GM04504 (cell line): ENCODE measurements at places on chromosomes 12 and 14.
A peak's percentile ranks its signal among the peaks of the same experiment; 100 is the strongest.

DNA sequence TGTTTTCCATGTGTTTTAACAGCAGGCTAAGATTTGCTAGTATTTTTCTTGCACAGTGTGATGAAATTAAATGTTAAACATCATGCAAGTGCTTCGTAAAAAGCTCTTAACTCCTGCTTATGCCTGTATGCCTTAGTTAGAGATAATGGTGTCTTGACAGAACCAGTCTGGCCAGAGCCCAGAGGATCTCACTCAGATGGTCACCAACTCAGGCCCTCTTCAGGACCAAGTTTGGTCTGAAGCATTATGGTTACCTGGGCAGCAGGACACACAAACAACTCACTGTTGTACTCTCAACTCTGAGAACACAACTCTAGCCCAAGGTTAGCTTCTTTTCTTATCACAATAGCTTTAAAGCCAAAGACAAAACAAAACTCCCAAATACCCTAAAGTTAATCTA lies 115.4 kb downstream of the KIF21A start:
- DNase-seq, result no peak

- DNase-seq, result no peak
Measured at GRCh38 chr12:123024819-123025391, 44.4 kb downstream of the ARL6IP4 start.

GRCh38 chr12:121872546-121873215 lies 14.0 kb upstream of the HPD start:
- DNase-seq, result peak; percentile 85

DNA sequence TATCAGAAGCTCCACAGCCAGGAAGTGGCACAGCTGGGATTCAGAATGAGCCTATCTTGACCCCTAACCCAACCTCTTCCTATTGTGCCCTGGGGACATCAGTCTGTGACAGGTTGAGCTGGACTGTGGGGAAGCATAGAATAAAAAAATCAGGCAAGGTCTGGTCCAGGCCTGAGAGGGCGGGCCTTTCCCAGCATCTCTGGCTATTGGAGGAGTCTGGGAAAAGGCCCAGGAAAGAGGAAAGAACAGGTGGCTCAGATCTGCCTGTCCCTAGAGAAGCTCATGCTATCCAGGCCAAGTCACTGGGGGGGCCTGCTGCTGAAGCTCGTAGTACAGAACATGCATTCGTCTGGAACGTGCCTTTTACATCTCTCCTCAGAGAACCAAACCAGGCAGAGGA lies 100.5 kb downstream of the PPM1H start:
- no peak for DNase-seq

- no peak for DNase-seq
Measured at GRCh38 chr12:53365245-53365904, 14.6 kb upstream of the SP1 start.

GRCh38 chr12:6868211-6869048 lies 1.1 kb downstream of the TPI1 start:
- DNase-seq, result no peak

DNA sequence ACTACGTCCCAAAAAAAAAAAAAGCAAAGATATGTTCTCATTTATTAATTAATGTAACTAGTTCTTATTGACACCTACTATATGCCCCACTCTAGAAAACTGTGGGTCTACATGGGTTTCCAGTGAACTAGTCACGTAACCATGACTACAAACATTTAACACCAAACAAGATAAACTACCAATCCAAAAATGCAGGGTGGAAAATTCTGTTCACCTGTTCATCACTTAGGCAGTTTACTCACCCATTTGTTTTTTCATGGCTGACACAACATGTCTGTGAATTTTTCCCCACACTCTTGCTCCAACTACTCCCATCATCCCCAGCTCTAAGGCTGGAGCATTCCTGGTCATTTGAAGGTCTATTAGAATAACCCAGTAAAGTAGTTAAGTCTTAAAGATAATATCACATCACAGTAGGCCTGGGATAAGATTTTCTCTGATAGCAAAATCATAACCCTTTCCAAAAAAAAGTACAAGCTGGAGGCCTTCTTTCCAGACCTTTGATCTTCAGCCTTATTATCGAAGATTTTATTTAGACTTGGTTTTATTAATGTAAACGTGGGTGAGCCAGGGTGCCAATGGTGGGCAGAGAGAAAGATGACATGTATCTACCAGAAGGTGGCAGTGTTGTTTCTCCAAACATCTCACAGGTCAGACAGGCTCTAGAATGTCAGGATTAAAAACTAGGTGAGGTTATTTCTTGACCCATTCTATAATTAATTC lies 61.6 kb upstream of the DAAM1 start:
- DNase-seq, result no peak

DNA sequence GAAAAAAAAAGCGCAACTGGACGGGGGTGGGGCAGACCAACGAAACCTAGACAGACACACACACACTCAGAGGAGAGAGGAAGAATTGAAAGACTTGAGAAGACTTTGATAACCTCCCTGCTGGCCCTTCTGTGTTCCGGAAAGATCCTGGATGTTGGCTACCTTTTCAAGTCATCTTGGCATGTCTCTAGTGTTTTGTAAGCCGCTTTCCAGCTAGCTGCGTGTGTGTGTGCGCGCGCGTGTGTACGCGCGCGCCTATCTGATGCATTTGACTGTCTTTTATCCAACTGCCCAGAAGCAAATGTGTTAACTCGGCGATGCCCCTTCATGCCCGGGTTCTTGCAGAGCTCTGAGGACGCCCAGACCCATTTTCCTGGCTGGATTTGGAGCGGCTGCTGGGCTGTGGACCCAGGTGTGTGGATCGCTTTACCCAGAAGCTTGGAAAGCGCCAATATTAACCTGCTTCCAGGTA lies 664 bp downstream of the LRFN5 start:
- DNase-seq, result no peak

GRCh38 chr12:97640826-97641225 lies 178.2 kb downstream of the RMST start:
- no peak for DNase-seq

- DNase-seq, result no peak
Measured at GRCh38 chr14:24463017-24463883, 20.7 kb upstream of the SDR39U1 start.

DNA sequence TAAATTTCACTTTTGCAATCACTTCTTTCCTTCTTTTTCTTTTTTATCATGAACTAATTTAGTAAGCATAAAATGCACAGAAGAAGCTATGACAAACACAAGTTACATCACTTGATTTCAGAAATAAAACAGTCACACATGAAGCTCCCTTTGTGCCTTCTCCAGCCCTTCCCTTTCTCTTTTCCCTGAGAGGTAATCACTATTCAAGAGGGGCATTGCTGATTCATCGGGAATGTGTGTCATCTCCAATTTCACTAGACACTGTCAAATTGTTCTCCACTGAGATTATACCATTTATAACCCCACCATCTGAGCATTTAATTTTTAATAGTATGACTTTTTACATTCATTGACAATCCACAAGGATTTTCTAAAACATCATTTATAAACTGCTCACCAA lies 91.6 kb upstream of the PTPRQ start:
- no peak for DNase-seq

- DNase-seq, result no peak
Measured at GRCh38 chr14:43792980-43793379, 714.1 kb downstream of the FSCB start.

DNA sequence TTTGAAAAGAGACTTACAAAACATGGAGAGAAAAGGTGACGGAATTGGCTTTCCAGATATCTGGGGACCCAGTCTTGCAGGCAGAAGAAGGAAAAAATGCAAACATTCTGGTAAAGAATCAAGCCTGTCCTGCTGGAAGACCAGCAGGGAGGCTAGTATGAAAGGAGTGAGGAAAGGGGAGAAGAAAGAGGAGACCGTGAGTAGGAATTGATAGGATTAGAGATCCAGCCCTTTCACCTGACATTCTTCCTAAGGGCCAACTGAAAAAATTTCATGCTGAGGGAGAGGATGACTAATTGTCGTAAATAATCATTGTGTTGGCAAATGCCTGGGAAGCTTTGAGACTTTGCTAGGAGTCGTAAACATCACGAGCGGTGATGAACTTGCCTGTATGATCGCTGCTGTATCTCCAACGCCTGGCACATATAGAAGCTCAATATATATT lies 12.1 kb downstream of the BHLHE41 start:
- no peak for DNase-seq

GRCh38 chr12:111276146-111276545 lies 92.7 kb downstream of the PHETA1 start:
- no peak for DNase-seq

- peak; percentile 4 for DNase-seq
Measured at GRCh38 chr12:63206909-63207308, 55.9 kb upstream of the AVPR1A start.

DNA sequence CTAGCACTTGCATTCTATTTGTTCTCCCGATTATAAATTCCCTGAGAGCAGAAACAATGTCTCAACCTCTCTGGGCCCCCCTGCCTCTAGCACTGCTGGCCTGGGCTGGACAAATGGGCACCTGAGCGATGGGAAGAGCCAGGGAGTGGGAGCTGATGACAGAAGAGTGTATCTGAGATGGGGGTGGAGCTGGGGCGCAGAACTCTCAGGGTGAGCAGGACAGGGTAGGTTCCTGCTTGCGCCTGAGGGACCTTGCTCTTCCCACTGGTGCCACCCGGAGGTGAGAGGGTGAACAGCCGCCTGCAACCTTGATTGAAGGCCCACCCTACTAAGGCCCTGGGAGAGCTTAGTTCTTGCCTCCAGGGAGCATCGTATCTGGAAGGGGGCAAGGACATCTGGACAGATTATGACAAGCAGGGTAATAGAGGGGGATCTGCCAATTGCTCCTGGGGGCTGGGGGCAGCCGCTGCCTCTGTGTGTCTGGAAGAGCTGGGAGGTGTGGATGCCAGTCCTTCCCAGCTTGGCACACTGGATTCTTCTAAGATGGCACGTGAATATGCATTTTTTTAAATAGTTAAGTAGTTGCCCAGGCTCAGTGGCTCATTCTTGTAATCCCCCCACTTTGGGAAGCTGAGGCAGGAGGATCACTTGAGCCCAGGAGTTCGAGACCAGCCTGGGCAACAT lies 43.0 kb upstream of the TSPAN9 start:
- DNase-seq, result peak; percentile 31

DNA sequence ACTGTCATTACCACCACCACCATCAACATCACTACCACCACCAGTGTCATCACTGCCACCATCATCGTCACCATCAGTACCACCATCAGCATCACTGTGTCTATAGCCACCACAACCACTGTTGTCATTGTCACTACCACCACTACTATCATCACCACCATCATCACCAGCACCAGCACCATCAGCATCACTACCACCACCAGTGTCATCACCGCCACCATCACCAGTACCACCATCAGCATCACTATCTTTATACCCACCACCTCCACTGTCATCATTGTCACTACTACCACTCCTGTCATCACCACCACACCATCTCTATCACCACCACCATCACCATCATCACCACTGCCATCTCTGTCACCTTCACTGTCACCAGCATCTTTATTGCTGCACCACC lies 60.6 kb downstream of the BEGAIN start:
- DNase-seq, result no peak

DNA sequence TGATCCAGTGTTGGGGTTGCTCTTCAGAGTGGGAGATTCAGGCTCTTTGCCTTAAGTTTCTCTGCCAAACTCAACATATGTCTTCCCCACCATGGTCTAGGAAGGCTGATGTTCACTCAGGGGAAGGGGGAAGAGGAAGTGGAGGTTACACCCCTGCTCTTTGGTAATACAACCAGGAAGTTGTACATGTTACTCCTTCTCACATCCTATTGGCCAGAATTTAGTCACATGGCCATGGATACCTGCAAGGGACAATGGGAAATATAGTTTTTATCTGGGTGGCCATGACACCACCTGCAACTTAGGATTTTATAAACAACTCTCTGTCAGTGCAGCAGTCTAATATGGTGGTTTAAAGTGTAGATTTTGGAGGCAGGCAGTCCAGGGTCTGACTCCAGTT lies 150.9 kb downstream of the TBX5 start:
- DNase-seq, result no peak

GRCh38 chr12:103729499-103729898 lies 111.5 kb downstream of the NT5DC3 start:
- no peak for DNase-seq

DNA sequence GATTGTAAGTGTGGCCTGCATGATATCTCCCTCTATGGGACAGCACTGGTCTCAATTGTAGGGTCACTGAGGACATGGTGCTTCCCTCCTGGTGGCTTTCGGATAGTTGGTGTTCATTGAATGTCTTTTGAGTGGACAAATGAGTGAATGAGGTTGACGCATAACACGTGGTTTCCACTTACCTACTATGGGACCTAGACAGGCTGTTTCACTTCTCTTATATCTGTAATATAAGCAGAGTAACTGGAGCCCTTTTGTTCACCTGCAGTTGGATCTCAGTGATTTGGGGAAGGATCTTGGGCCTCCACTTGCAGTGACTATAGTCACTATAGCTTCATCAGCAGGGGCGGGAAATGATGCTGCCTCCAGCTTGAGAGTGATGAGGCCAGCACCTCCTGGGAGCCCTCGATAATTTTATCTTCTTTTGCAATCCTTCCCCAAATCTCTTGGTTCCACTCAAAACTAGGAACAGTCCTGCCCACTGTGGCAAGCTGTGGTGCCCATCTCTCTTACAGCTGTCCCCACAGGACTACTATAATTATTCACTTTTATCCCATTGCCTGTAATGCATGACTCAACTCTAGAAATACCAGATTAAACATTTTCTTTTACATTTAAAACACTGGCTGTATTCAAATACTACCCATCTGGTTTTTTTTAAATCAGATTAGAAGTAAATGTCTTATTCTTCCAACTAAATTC lies 242.9 kb downstream of the CHST11 start:
- no peak for DNase-seq

DNA sequence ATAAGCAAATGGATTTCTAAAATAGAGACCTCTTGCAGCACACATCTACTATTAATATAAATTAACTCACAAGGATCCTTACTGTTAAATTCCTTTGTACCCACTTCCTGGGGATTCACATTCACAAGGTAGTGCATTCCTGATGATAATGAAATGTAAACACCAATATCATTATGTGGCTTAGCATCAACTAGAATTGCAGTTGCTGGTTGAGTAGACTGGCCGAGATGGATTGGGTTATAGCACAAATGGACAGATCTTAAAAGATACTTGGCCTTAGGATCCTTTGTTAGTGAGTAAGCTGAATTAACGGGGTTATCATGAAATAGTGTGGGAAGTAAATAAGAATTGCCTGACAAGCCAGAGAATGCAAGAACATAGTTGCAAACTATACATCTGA lies 369.1 kb downstream of the AEBP2 start:
- no peak for DNase-seq

DNA sequence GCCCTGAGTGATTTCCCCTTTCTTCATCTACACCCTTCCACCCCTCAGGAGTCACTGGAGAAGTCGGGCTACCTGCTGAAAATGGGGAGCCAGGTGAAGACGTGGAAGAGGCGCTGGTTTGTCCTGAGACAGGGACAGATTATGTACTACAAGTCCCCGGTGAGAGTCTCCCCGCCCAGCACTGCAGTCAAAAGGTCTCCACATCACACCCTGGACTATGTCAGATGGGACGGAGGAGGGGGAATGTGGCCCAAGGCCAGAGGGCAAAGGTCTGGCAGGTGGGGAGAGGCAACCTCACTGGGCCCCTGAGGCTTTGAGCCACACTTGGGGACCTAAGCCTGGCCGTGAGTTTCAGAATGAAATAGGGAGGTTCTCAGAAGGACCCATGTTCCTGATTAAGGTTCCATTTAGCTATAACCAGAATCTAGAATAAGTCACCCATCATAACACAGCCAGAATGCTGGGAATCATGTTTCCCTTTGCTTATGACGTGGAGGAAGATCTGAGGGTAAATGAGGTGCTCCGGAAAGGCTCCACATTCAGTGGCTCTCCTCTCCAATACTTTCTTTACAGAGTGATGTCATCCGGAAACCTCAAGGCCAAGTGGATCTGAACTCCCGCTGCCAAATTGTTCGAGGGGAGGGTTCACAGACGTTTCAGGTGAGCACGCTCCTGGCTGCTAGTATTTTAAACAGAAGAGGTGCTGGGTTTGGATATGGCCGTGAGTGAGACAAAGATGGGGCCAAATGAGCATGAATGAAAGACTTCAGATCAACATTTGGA lies 26.6 kb downstream of the PIGH start:
- no peak for DNase-seq
